Pericardium fibroblast (primary cell): ENCODE measurements at places on chromosomes 3 and 15. TPM values are rescaled to one million over a fixed set of nuclear protein-coding genes. Genes with fewer than 3 reads are reported as not detected.

GP5 gene
- total RNA-seq, result under 0.01 TPM in 1 of 2 replicates, not detected in the other

ILDR1 gene
- total RNA-seq, result not detected in 2 replicates

CCDC9B gene
- total RNA-seq, result 0.09 and 1.6 TPM in 2 replicates

ZIC4 gene
- total RNA-seq, result not detected in 2 replicates

MUSTN1 gene
- not detected in 2 replicates for total RNA-seq

LRRN1 gene
- total RNA-seq, result 0.35 and 2.8 TPM in 2 replicates

GABRR3 gene
- not detected in 2 replicates for total RNA-seq
